ENCODE measurements at places on chromosomes 6 and 20.
A peak's percentile ranks its signal among the peaks of the same experiment; 100 is the strongest.

DNA sequence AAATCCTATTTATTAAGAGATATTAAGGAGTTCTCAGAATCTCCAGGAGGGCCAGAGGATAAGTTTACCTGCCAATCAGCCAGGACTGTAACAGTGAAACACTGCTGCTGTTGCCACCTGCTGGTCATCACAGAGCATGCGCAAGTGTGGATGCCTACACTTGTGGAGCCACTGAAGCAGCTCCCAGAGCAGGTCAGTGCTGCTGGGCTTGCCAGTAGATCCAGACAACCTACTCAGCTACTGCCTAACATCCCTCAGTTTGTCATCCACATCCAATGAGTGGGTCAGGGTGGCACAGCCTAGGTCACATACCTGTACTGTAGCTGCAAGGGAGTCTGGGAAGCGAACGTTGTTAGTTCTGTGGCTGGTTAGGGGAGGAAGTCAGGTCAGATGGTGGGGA, 18.3 kb upstream of the NHSL1 start:
- peak; percentile 58 for DNase-seq

DNA sequence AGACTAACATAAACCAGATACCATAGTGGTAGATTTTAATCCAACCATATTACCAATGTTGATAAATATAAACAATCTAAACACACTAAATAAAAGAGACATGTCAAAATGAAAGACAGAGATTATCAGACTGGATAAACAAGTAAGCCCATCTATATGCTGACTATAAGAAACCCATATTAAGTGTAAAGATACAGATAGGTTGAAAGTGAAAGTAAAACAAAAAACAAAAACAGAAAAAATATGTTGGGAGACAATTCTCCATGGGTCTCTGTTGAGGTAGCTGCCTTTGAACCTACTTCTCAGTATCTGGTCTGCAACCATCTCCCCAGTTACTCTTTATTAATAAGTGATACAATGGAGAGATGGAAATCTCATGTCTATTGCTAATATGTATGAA, 21.2 kb downstream of the REV3L start:
- DNase-seq = no peak

DNA sequence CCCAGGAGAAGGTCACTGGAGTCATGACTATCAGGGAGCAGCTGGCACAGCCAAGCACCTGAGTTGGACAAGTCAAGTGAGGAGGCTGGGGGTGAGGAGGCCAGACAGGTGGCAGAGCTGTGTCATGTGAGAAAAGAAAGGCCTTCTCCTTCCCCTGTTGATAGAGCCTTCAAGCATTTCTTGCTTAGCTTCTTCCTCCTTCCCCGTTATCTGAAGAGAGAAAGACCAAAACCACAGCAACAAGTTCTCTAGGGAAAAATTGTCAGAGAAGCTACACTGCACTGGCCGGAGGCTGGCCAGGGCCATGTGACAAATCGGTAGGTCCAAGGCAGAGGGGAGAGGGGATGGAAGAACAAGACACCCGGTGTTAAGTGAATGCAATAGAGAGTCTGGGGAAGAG, 202.1 kb upstream of the PRDM1 start:
- DNase-seq = no peak

GRCh38 chr6:168264593-168265335, 54.8 kb downstream of the DACT2 start:
- no peak for DNase-seq

Data from GM03348 (cell line).